ENCODE measurements at places on chromosomes 5 and 9. TPM values are rescaled to one million over a fixed set of nuclear protein-coding genes. Genes with fewer than 3 reads are reported as not detected.

MYORG gene
- 4.5 TPM for total RNA-seq

DND1 gene
- 1.4 TPM for total RNA-seq

GZMA gene
- not detected for total RNA-seq

CLK4 gene
- total RNA-seq, result 11.0 TPM

CCL19 gene
- not detected for total RNA-seq

TSSK1B gene
- total RNA-seq, result not detected
